ENCODE measurements at places on chromosomes 6 and 20.

GRCh38 chr6:30002871-30003270 is 58.2 kb upstream of the POLR1H start:
- no peak overlapping the region for H3K27ac ChIP-seq
- H3K36me3 ChIP-seq: no peaks in the 10 kb centered on the region
- H3K4me3 ChIP-seq: no peak overlapping the region

GRCh38 chr6:144590532-144590931 is 305.4 kb downstream of the UTRN start:
- no peaks in the 10 kb centered on the region for H3K27me3 ChIP-seq
- no peaks in the 10 kb centered on the region for H3K36me3 ChIP-seq
- no peak overlapping the region for H3K4me3 ChIP-seq
- no peak overlapping the region for H3K27ac ChIP-seq
- no peak for DNase-seq

- H3K4me1 ChIP-seq: 0 out of 2 replicates have a peak, but pooled peaks cover 1% of the 10 kb centered on the region
- no peaks in the 10 kb centered on the region for H3K27me3 ChIP-seq
- no peak overlapping the region for H3K4me3 ChIP-seq
- no peak overlapping the region for H3K27ac ChIP-seq
- no peaks in the 10 kb centered on the region for H3K36me3 ChIP-seq
- DNase-seq: no peak
Observed at GRCh38 chr6:161238081-161238480, 35.8 kb downstream of the AGPAT4 start.

DNA sequence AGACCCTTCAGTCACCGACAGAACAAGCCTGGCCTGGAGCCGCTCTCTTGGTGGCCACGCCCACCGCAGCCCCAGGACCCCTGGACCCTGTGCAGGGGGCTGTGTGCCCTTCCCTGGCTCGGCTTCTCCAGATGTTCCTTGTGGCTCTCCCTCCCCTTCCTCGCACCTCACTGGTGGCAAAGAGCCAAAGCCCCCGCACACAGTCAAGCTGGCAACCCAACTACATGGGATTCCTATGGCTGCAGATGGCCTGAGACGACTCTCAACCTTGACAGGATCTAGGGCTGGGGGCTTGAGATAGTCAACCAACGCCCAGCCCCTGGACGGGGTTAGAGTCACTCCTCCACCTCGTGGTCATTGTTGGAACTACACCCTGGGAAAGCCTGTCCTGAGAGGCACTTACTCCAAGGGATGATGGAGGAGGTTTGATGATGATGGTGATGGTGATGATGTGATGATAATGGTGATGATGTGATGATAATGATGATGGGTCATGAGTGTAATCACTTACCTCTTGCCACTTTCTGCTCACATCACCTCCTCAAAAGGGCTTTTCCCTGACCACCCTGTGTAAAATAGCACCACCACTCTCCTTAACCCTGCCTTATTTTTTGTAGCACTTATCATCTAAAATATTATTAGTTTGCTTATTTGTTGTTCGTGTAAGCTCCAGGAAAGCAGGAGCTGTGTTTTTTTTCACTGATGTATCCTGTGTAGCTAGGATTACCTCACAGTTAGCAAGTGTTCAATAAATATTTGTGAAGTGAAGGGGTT is 278.4 kb downstream of the LRFN2 start:
- H3K27ac ChIP-seq: no peak overlapping the region
- no peaks in the 10 kb centered on the region for H3K27me3 ChIP-seq
- no peaks in the 10 kb centered on the region for H3K36me3 ChIP-seq
- peaks cover 3% of the 10 kb centered on the region for H3K4me1 ChIP-seq
- DNase-seq: peak; percentile 87
- no peak overlapping the region for H3K4me3 ChIP-seq

DNA sequence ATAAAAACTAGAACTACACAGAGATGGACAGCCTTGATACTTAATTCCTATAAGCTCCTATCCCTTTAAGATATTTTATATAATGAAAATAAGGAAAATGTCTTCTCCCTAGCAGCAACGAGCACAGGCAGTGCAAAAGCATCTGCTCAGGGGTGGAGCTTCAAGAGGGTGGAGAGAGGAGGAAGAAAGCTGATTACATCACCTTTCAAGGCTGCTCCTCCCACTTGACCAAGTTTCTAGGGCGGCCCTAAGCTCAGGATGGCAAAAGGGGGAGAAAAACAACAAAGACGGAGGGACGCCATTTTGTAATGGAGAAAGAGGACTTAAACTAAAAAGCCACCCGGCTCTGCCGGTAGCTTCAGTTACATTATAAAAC is 2.2 kb downstream of the PPP1R10 start:
- no peaks in the 10 kb centered on the region for H3K4me1 ChIP-seq
- H3K27ac ChIP-seq: no peak overlapping the region
- no peaks in the 10 kb centered on the region for H3K27me3 ChIP-seq

DNA sequence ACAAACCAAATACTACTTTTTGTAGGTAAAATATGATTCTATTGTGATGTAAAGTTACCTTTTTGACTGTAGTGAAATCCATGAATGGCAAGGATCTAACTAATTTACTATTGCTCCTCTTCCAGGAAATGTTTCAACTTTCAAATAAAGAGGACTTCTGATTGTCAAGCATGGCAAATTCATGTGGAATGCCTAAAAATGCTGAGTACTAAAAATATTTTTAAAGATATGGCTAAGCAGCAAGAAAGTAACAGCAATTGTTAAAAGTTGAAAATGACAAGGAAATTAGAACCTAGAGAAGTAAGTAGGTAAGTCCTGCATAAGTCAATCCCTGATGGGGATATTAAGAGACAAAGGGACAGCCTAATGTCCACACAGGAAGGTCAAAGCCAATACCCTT is 126.0 kb downstream of the BACH2 start:
- no peaks in the 10 kb centered on the region for H3K36me3 ChIP-seq
- H3K27ac ChIP-seq: no peak overlapping the region
- no peak overlapping the region for H3K4me3 ChIP-seq
- no peaks in the 10 kb centered on the region for H3K27me3 ChIP-seq

DNA sequence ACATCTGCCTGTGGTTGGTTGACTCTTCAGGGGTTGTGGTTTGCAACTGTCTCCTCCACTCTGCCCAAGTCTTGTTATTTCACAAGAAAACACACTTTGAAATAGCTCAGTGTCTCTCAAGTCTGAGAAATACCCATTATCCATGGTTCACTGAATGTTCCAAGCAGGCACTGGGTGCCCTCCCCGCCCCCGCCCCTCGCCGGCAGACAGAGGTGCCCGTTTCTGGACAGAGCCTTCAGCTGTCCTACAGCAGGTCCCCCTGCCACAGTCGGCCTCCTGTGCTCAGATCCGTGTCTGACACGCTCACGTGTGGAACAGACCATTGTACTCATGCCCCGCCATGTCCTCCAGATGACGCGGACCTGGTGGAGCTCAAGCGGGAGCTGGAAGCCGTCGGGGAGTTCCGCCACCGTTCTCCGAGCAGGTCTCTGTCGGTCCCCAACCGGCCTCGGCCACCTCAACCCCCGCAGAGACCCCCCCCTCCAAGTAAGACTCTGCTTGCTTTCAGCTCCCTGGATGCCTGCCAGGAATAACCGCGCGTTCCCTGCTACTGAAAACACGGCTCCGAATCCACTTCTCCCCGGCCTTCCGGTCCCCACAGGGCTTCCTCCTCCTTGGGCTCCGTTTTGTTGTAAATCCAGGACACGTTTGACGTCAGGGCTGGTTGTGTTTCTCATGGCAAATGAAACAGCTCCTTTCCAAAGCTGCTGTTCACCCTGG is 81.4 kb downstream of the SERAC1 start:
- H3K36me3 ChIP-seq: peaks cover 5% of the 10 kb centered on the region
- no peaks in the 10 kb centered on the region for H3K4me1 ChIP-seq
- DNase-seq: no peak

DNA sequence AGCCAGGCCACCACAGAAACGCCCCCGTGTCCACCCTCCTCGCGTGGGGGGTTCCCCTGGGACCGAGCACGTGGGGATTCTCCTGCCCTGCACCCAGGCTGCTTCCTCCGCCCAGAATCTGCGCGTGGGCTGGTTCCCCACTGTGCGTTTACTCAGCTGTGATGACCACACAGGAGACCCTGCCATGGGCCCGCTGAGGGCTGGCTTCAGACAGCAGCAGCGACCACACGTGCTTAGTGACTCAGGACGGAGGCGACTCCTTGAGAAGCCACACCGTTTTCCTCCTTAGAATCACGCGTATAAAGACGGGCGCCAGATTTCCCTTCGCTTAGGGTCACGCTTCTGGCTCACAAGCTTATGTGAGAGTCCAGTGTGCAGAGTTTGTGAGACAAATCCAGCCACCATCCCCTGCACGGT is 63.9 kb upstream of the PDE10A start:
- no peak overlapping the region for H3K4me3 ChIP-seq
- H3K27ac ChIP-seq: no peak overlapping the region
- H3K27me3 ChIP-seq: no peaks in the 10 kb centered on the region

DNA sequence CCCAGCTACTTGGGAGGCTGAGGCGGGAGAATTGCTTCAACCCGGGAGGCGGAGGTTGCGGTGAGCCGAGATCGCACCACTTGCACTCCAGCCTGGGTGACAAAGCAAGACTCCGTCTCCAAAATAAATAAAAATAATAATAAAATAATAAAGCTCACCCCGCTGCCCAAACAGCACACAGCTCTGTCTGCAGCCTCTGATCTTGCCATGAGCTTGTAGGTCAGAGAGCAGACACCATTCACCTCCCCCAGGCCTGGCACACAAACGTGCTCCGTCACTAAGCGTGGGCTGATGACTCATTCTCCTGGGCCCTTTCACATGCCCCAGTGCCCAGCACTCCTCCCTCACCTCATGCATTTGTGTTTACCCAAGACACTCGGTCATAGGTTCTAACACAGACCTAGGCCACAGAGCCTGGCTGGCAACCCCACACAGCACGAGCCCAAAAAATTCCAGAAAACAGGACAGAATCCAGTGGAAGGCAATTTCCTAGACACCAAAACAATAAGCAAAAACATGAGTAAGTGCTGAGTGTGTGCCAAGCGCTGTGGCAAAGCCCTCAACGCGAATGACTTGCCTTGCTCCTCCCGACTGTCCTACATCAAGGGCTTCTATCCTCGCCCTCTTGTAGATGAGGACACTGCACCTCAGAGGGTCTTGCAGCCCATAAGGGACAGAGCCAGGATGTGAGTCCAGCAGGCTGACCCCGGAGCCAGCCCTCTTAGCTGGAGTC is 18.0 kb downstream of the ATP9A start:
- DNase-seq: no peak
- H3K36me3 ChIP-seq: no peaks in the 10 kb centered on the region
- no peak overlapping the region for H3K27ac ChIP-seq
- H3K4me1 ChIP-seq: peaks cover 2% of the 10 kb centered on the region
- H3K27me3 ChIP-seq: no peaks in the 10 kb centered on the region

DNA sequence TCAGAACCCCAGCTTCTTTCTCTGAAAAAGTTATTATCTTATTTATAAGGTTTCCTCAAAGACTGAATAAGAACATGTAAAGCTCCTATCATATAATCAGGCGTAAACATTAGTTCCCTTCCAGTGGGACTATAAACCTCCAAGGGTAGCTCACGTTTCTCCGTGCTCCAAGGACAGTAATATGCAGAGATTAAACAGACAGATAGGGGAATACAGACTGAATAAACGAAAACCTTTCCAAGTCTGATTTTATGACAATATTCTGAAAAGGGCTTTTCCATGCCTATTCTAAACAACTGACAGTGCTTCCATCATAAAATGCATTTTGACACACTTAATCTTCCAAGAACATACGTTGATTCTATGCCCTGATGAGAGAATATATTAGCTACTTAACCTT is 22.8 kb downstream of the BACH2 start:
- no peak overlapping the region for H3K27ac ChIP-seq
- DNase-seq: no peak

GRCh38 chr6:158529629-158530028 is 30.3 kb upstream of the TMEM181 start:
- no peaks in the 10 kb centered on the region for H3K27me3 ChIP-seq
- H3K4me3 ChIP-seq: no peak overlapping the region
- no peak overlapping the region for H3K27ac ChIP-seq
- no peaks in the 10 kb centered on the region for H3K4me1 ChIP-seq
- DNase-seq: no peak
- H3K36me3 ChIP-seq: no peaks in the 10 kb centered on the region

- H3K4me3 ChIP-seq: no peak overlapping the region
- no peak overlapping the region for H3K27ac ChIP-seq
- H3K27me3 ChIP-seq: no peaks in the 10 kb centered on the region
- DNase-seq: no peak
Observed at GRCh38 chr6:43215066-43215465, 14.2 kb downstream of the DNPH1 start.

- peak; percentile 47 for DNase-seq
- H3K4me1 ChIP-seq: no peaks in the 10 kb centered on the region
- no peaks in the 10 kb centered on the region for H3K36me3 ChIP-seq
- no peaks in the 10 kb centered on the region for H3K27me3 ChIP-seq
- H3K27ac ChIP-seq: no peak overlapping the region
- no peak overlapping the region for H3K4me3 ChIP-seq
Observed at GRCh38 chr6:159252955-159253508, 83.8 kb downstream of the FNDC1 start.

GRCh38 chr6:32659856-32660595 is 6.4 kb downstream of the HLA-DQB1 start:
- H3K27me3 ChIP-seq: no peaks in the 10 kb centered on the region
- H3K36me3 ChIP-seq: no peaks in the 10 kb centered on the region
- no peak overlapping the region for H3K4me3 ChIP-seq
- H3K27ac ChIP-seq: no peak overlapping the region

DNA sequence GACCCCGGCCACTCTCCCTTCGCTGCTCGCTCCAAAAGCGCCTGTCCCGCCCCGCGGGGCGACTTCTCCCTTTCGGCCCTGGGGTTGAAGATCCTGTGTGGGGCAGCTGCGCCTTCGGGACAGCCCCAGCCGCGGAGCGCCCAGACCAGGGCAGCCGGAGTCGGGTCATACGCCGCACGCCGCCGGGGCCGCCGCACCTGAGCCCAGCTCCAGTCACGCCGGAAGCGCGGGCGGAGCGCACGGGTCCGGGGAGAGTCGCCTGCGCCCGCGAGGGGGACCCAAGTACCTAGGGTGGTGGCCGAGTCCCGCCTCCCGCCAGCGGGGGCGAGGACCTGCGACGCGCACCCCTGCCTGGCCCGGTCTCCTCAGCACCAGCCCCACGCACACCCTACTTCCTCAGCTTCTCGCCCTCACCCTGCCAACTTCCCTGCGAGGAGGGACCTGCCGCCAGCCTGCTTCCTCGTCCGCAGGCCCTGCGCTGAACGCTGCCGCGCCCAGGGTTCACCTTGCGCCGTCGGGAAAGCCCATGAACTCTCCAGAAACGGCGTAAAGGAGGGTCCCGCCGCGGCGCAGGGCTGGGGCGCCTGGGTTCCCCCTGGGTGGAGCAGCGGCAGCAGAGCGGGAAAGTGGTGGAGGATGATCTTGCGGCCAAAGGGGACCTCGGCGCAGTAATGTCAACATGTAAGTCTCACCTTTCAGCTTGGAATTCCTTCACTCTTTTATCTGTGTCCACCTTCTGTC is at the start of gene ADGRG6:
Gene ADGRG6, plus strand, starts transcription at position 357 of the 741 bp plus-strand sequence. Its CDS starts 323 bp downstream, at position 680.
- no peaks in the 10 kb centered on the region for H3K4me1 ChIP-seq
- peaks cover 4% of the 10 kb centered on the region for H3K27me3 ChIP-seq
- H3K36me3 ChIP-seq: no peaks in the 10 kb centered on the region
- H3K4me3 ChIP-seq: peak within 1 kb of the TSS; percentile 58
- DNase-seq: no peak

DNA sequence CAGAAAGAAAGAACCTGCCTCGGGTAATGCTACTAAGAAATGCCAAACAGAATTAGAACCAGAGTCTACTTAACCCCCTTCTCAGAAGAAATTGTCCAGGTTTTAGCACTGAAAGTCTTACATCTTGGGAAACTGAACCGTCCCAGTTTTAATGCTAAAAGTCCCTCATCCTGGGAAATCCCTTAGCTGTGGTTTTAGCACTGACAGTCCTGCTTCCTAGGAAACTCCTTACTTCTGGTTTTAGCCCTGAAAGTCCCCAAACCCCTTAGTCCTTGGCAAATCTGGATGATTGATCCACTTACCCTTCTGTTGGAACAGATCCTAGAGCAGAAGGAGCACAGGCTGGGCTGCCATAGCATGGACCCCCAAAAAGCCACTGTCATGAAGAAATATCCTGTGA is 4.8 kb upstream of the TMEM14A start:
- DNase-seq: no peak
- H3K4me1 ChIP-seq: 0 out of 2 replicates have a peak, but pooled peaks cover 2% of the 10 kb centered on the region
- no peak overlapping the region for H3K27ac ChIP-seq
- peaks cover 3% of the 10 kb centered on the region for H3K27me3 ChIP-seq
